ENCODE measurements at places on chromosomes 4 and X.

GRCh38 chrX:3257471-3257870 lies 89.0 kb downstream of the MXRA5 start:
- no peak for DNase-seq

- no peak for DNase-seq
These were observed 154.5 kb downstream of the GRXCR1 start for GRCh38 chr4:43047058-43047457.

DNA sequence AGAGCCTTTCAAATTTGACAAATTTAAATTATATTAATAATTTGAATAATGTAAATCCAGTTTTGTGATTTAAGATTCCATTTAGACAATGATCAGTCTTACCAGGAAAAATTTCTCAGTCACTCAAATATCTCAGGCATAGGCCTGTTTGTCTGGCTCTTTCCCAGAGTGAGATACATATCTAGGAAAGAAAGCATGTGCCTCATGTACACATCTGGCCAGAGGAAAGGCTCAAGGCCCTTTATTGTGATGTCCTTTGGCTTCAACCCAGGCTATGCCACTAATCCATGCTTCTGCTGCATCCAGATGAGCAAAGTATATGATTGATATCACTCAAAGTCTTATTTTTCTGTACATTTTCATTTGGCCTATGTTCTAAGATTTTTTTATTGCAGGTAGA lies 473.3 kb upstream of the ADGRL3 start:
- DNase-seq: peak; percentile 20

- DNase-seq: no peak
These were observed 48.8 kb upstream of the FAM9A start for GRCh38 chrX:8849945-8850344.

DNA sequence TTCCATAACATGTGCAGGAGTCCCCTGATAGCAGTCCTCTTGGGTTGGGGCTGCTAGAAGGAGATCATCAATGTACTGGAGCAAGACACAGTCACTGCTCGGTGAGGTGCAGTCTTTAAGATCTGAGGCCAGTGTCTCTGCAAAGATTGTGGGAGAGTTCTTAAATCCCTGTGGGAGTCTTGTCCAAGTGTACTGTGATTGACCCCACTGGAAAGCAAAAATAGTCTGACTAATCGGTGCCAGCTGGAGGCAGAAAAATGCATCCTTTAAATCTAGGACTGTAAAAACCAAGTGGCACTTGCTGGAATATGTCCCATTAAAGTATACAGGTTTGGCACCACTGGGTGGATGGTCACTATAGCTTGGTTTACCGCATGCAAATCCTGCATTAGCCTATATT lies 31.1 kb downstream of the SULT1E1 start:
- DNase-seq: no peak

DNA sequence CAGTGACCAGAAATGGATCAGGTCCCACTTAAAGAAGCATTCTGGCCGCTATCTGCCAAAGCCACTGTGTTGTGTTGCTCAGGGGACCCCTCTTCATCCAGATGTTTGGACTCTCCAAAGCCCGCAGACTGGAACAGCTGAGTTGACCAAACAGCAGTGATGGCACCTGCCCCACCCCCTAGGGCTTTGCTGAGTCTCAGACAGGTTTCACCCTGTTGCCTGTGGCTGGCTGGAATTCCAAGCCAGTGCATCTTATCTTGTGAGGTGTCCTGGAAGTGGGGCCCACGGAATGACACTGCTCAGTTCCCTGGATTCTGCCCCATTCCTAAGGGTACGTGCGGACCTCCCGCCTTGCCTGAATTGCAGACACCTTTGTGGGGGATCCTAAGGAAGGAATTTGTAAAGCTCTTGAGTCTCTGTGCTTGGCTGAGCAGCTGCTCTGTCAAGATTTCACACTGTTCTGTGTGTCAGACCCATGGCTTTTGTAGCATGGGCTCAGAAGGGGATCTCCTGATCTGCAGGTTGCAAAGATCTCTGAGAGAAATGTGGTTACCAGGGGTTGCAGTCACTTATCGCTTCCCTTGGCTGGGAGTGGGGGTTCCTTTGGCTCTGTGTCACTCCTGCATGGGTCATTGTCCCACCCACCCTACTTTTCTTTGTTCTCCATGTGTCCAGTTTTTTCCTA lies 1707.9 kb upstream of the PCDH10 start:
- no peak for DNase-seq

- DNase-seq: peak; percentile 58
These were observed 10.7 kb upstream of the FBXL5 start for GRCh38 chr4:15665753-15666365.

DNA sequence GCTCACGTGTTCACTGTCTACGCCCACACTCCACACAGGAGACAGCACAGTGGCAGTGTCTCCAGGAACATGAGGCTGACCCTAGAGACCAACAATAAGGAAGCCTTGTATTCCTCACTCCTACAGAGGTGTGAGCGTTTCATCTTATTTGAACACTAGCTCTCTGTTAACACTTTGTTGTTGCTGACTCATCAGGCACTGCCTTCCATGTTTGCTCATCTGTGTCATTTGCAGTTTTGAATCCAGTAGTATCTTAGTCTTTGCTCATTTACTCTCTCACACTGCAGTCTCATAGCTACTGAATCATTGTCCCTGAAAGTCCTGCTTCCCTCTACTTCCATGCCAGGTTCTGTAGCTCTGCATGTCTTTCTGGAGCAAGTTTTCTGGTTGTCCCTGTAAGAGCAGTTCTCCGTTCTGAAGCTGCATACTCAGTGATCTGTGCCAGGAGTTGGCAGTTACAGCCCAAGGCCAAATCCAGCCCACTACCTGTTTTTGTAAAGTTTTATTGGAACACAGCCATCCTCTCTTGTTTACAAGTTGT lies 80.3 kb upstream of the DCLK2 start:
- DNase-seq: peak; percentile 60

- no peak for DNase-seq
These were observed 1174.4 kb upstream of the PCDH10 start for GRCh38 chr4:131974730-131975129.

- no peak for DNase-seq
These were observed 181.4 kb upstream of the PCDH7 start for GRCh38 chr4:30538794-30539193.

- no peak for DNase-seq
These were observed 355.2 kb downstream of the UNC5C start for GRCh38 chr4:95193391-95194224.

GRCh38 chrX:139770366-139770765 lies 62.4 kb upstream of the MCF2 start:
- DNase-seq: no peak

- DNase-seq: no peak
These were observed 98.4 kb upstream of the GC start for GRCh38 chr4:71882113-71882841.

- DNase-seq: peak; percentile 53
These were observed at the start of gene ACSL1 for GRCh38 chr4:184825896-184826690. Gene ACSL1 (minus strand): TSS chr4:184825968. CDS start chr4:184803514, 22,454 bp downstream.

- no peak for DNase-seq
These were observed 81.1 kb upstream of the RAPGEF2 start for GRCh38 chr4:159021597-159022385.

DNA sequence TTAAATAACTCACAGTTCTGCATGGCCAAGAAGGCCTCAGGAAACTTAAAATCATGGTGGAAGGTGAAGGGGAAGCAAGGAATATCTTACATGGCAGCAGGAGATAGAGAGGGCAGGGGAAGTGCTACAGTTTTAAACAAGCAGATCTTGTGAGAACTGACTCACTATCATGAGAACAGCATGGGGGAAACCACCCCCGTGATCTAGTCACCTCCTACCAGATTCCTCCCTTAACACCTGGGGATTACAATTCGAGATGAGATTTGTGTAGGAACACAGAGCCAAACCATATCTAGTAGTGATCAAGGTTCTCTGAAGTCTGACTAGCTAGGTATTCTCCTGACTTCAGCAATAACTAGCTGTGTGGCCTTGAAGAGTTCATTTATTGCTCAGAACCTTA lies 56.0 kb downstream of the BANK1 start:
- DNase-seq: no peak

GRCh38 chr4:108371282-108371681 lies 202.6 kb upstream of the LEF1 start:
- no peak for DNase-seq

- DNase-seq: peak; percentile 77
These were observed 84.5 kb upstream of the MAML3 start for GRCh38 chr4:140238351-140239056.

DNA sequence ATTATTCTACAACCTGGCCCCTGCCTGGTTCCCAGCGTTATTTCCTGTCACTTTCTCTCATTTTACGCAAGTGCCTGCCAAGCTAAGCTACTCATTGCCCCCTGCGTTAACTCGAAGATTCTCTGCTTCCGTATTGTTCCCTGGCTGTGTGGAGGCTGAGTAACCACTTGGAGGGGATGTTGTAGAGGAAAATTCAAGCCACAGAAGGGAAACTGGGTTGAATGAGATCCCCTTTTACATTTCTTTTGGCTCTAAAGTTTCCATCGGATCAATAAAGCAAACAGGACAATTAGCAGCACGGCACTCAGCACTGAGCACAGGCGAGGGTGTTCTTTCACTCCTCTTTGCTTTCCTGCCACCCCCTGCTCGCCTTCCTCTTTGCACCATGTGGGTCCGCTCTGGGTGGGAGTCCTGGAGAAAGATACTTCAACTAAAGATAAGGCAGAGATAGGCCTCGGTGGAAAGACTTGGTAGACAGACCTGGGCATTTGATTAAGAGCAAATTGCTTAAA lies 4.2 kb upstream of the TMSB4X start:
- DNase-seq: peak; percentile 75

- DNase-seq: peak; percentile 46
These were observed 339 bp downstream of the TBC1D9 start for GRCh38 chr4:140755774-140756318.

GRCh38 chr4:136017556-136017955 lies 1514.7 kb downstream of the PCDH18 start:
- no peak for DNase-seq

DNA sequence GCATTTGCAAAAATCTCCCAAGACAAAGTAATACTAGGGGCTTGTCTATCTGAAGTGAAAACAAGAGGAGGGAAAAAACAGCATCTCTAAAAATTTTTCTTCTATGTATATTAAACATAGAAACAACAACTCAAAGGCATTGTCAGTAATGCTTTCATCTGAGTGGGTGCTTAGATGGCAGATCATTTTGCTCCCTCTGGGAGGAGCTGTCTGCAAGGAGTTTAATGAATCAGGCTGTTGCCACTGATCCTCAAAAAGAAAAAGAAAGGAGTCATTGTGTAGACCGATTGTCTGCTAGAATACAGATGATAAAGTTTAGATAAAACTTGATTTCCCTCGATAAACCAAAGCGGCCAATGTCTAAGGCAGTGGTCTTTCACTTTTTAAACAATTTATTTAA lies 49.7 kb upstream of the KLHL8 start:
- DNase-seq: peak; percentile 52

- peak; percentile 8 for DNase-seq
These were observed 206.5 kb upstream of the STS start for GRCh38 chrX:6941041-6941440.

- DNase-seq: no peak
These were observed 71.1 kb downstream of the SHOX start for GRCh38 chrX:701673-702072.

- DNase-seq: no peak
These were observed 301.2 kb upstream of the PPARGC1A start for GRCh38 chr4:24190761-24191695.

- DNase-seq: peak; percentile 27
These were observed 166.1 kb downstream of the CCSER1 start for GRCh38 chr4:90293320-90293719.

DNA sequence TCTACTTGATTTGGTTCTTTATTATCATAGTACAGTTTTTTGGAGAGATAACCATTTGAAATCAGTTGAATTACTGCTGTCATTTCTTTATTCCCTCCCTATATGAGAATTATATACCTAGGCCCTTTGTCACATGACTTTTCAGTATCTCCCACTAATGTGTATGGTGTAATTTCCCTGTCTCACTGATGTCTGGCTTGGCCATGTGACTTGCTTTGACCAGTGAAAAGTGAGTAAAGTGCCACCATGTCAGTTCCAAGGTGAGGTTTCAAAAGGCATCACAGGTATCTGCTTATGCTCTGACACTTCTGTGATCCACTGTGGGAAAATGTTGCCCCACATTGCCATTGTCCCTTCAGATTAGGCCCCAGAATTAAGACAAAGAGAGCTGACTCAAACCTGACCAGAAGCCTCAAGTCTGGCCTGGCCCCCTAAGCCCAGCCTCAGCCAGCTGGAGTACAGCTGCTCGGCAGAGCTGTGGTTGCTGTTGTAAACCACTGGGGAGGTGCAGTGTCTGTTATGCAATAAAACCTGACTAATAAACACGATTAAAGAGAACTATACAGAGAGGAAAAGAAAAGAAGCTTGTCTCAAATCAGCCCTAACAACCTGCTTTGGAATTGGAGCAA lies 27.5 kb downstream of the SETD7 start:
- DNase-seq: peak; percentile 96

DNA sequence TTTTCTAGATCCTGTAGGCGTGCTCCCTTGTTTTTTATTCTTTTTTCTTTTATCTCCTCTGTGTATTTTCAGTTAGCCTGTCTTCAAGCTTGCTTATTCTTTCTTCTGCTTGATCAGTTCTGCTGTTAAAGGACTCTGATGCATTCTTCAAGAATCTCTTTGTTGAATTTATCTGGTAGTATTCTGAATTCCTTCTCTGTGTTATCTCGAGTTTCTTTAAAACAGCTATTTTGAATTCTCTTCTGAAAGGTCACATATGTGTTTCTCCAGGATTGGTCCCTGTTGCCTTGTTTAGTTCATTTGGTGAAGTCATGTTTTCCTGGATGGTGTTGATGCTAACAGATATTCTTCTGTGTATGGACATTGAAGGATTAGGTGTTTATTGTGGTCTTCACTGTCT lies 15.3 kb downstream of the RAB33B start:
- DNase-seq: peak; percentile 26

GRCh38 chrX:11064851-11065600 lies 46.1 kb upstream of the HCCS start:
- DNase-seq: peak; percentile 78

GRCh38 chr4:61320154-61320553 lies 120.0 kb downstream of the ADGRL3 start:
- DNase-seq: peak; percentile 8

DNA sequence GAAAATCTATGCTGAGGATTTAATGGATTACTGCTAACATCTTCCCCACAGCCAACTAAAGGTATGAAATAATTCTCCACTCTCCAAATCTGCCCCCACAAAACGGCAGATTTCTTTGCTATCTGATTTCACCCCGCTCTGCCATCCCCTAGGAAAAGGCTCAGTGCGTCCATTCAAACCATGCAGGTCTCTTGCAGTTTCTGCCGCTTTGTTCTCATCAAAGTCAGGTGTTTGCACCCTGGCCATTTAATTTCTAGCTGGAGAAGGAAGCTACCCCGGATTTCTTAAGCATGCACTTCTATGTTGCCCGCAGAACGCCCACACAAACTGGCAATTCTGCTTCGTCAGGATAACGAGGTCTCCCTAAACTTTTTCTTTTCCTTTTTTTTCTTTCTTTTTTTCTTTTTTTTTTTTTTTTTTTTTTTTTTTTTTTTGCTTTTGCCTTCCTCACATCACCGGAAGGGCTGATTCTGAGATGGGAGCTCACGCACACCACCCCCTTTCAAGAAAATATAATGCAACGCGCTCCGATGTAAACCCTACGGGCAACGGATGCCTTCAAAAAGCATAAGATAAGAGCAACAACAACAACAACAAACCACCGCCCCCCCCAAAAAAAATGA lies 3.3 kb downstream of the NLGN4X start:
- DNase-seq: no peak

GRCh38 chrX:13965531-13965930 lies 64.2 kb downstream of the GEMIN8 start:
- no peak for DNase-seq
